Thymus (tissue), 14 donors: ENCODE measurements at places on chromosomes 7 and 10.

DNA sequence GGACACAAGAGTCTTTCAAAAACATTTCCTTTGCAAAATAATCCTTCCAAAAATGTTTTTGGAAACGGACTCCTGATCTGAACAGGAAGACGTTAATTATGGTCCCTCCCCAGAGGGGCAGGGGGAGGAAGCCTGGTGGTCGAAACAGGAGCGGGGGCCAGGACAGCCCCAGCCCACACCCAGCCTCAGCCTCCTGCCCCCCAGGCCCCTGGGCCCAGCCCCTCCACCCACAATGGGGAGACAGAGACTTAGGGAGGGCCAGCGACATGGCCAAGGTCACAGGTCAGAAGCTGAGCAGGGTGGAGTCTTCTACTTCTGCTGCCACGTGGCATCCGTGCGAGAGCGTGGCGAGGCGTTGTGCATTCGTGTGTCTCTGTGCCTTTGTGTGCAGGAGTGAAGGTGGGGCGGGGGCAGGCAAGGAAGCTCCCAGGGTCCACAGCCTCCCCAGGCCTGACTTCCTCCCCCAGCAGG lies 14.0 kb upstream of the GRIFIN start:
- DNase-seq, result no peak

GRCh38 chr10:52668024-52668423 lies 104.6 kb downstream of the MBL2 start:
- no peak for DNase-seq

DNA sequence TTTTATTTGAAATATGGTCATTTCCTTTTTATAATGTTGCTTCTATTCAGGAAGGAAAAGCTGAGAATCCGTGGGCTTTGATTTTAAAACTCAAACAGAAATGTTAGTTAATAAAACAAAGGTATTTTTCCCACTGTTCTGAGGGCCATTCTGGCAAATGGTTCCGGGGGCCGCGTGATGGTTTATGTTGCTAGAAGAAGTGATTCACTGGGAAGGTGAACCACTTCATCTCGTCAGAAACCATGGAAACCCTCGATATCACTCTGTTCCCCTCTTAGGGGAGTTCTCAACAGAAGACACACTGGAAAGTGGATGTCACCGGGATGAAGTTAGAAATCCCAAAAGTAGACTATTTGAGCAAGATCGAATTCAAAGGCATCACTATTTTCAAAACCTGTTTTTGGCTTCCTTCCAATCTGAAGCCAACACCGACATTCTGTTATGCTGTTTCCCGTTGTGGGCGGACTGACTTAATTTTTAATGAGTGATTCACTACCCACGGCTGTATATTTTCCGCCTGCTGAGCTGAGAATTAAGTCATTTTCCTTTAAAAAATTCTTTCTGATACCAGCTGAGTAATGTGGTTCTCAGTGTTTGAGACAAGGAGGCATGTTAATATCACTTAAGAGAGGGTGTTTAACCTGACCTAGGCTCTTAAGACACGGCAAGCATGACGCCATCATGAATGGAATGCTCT lies 84.1 kb downstream of the PTPRE start:
- no peak for DNase-seq

DNA sequence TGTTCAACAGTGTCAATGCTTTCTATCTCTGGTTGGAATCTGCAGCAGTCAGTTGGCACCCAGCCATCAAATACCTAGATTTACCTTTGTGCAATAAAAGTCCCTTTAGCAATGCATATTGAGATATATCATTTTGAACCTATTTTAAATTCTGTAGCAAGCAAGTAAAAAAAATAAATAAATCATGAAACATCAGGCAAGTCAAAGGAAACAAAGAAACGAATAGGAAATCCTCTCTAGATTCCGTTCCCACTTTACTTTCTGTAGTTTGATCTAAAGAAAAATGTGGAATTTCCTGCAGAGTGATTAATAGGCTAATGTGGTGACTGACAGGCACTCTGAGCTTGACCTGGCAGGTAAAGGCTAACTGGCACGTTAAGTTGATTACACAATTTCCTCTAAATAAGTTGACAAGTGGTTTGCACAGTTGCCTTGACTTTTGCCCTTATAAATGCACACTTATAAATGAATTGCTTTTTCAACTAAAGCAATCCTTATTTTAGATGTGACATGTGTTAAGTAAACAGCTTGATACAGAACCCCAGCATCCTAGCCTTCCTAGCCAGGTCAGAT lies 208.1 kb upstream of the TCF7L2 start:
- no peak for DNase-seq

DNA sequence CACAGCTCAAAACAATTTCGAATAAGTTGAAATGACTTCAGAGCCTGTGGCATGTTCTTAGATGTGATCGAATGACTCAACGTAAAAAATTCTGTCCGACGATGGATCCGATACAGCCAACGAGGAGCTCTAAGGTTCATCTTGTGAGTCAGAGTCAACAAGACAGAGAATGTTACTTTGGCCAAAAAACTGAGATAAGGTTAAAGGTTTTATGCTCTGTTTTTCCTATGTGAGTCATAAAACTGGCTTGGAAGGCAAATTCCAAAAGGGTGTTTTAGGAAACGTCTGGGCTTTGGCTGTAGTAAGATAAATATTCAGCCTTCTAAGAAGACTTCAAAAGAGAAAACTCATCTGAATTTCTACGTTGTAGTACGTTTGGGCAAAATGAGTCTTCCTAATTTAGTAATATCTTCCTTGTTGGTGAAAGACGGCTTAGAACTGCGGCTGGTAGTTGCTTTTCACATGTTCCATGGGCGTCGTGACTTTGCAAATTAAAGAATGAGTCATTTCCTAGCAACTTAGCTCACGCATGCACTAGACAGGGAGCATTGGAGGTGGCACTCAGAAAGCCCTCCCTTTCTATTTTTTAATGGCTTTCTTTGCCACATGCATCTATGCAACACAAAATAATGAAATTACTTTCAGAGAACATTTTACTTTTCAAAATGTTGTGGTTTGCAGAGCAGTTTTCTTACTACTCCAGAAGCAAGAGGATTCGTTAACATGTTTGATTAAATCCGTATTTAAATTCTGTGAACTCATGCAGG lies 28.2 kb downstream of the PFKP start:
- DNase-seq, result peak; percentile 10

DNA sequence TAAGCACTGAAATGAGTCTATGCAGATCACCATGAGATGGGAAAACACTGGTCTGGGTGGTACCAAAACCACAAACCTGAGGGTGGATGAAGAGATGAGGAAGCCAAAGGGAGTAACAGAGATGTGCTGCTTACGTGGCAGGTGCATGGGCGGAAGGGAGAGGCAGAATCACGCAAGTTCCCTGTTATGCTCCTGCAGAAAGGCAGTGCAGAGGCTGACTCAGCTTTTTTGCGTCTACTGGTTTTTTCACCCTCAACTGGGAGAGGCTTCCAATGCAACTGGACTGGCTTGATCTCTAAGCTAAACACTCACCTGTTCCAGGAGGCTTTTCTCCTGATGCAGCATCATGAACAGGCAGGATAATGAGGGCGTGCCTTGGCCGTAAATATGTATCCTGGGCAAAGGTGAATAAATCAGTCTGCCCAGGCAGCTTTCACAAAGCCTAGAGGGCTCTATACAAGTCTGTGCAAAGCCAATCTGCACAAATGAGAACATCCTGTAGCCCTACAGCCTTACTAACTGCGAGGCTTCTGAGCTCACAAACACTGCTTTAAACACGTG lies 95.4 kb upstream of the AFAP1L2 start:
- DNase-seq, result peak; percentile 23

DNA sequence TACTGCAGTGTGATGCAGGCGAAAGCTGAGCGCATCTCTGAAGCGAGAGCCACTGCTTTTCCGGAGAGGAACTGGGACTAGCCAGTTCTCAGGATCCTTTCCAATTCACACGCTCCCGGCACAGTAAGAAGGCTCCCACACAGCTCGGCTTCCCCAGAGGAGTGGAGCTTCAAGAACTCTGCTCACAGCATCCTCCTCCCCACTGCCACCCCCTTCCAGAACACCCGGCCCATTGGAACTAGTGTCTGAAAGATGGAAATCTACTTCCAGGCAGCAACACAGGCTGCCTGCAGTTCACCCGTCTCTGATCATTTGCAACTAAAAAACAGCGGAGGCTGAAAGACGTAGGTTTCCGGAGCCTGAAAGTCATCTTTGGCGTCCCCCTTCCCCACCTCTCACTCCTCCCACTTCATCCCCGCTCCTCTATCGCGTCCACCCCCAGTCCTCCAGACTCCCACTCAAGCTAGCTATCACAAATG lies at the start of gene DGKB:
Gene DGKB, minus strand, starts transcription at position 163 of the 479 bp plus-strand sequence.
- no peak for DNase-seq

DNA sequence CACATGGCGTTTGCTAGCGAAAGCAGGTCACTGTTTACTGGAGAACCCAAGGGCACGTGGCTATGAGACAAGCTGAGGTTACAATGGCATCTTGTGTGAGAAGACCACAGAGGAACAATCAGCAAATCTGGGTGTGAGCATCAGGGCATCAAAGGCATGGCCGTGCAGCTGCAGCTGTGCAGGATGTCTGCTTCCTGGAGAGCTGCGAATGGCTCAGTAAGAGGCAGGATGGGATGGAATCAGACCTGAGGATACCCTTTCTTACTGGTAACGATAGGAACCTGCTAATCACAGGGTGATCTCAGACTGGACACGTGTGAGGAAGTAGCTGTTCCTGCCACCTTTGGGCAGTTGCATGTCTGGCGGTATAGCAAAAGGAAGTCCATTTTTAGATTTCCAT lies 119.5 kb downstream of the RNF216 start:
- no peak for DNase-seq

GRCh38 chr10:61454541-61454940 lies 1.4 kb upstream of the TMEM26 start:
- no peak for DNase-seq

- DNase-seq, result no peak
Measured at GRCh38 chr10:131816941-131817700, 83.7 kb upstream of the PPP2R2D start.

DNA sequence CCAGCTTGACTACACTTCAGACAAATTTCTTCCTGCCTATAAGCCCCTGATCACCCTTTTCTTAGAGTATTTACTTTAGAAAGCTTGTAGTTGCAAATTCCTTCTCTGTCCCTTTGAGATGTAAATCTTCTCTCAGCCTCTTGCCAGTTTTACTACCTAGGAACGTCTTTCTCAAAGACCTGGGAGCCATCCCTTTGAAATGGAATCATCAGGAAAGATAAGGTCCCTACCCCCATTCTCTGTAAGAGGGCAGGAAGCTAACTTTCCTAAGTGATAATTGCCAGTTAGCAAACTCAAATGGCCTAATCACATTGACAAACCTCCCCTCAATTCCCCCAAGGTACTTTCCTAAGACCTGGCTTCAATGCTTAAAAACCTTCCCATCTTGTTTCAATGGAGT lies 304.5 kb downstream of the MDFIC start:
- no peak for DNase-seq

DNA sequence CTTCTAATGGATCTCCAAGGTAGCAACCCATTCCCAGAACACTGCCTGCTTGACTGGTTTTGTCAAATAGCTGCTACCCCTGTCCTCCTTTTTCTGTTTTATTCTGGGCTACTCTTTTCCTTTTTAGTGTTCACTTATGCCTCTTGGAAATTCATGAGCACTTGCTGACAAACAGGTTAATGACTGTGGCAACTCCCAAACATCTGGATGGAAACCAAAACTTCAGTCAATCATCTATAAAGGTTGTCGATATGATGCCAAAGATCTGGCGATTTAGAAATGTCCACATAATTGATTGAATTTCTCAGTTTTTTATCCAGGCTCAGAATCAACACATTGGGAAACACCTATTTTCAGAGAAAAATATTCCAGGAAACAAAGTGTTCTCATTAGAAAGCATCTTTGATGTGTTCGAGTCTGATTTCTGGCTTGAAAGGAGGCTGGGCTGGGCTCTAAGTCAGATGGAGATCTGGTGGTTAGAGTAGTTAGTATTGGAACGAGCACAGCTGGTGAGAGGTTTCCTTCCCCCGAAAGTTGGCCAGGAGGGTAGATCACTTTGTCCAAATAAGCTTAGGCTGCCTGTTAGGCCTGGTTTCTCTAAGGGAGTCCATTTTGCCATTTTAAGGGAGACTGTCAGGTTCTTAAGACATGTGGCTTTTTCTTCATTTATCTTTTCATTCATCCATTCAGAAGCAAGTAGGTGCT lies 17.8 kb downstream of the PAX2 start:
- DNase-seq, result no peak

DNA sequence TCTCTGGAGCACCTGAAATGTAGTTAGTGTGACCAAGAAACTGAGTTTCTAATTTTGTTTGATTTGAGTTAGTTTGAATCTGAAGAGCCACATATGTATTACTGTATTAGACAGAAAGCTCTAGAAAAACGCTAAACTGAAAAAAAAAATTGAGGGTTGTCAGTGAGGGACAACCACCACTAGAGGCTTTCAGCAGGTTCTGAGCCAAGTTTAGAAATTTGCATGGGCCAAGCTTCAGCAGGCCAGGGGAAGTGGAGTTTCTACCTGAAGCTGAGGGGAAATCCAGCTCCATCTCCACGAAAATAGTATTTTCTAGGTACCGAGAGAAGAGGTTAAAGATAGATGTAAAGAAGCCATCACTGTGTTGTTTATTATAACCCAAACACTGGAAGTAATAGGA lies 77.9 kb upstream of the PLXNA4 start:
- DNase-seq, result no peak

DNA sequence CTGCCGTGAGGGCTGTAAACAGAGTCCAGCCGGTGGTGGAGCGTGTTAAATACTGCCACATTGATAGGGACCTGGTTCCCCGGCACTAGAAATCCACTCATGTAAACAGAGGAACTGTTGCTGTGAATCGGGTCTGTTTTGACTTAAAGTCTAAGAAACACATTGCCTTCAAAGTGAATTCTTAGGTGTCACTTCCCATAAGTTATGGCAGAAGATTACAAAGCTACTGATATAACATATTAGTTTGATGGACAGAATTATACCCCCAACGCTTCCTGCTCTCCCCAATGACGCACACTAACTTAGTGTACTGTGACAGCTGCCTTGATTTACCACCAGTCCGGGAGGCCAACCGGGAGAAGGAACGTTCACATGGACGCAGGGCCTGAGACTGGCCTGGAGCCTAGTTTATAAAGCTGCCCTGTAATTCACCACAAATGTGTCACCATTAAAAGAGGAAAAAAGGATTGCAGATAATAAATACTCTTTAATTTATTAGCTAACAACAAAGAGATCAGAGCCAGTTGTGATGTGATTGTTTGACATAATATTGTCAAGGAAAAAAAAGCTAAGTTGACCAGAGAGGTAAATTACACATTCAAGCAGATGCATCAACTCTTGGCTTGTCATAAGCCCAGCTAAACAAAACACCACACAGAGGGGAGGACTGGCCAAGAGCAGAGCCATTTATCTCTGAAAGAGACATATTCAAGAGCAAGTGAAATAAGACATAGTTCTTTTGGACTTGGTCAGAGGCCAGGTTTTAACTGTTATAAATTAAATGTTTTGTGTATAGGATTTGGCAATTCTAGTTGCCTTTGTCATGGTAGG lies 820.6 kb downstream of the LRMDA start:
- DNase-seq, result no peak
